ENCODE measurements at places on chromosomes 3 and 15.

GRCh38 chr15:91909111-91909510, 55.6 kb downstream of the SLCO3A1 start:
- no peak for DNase-seq

- no peak for DNase-seq
Measured at GRCh38 chr3:165753560-165753959, 83.7 kb downstream of the BCHE start.

DNA sequence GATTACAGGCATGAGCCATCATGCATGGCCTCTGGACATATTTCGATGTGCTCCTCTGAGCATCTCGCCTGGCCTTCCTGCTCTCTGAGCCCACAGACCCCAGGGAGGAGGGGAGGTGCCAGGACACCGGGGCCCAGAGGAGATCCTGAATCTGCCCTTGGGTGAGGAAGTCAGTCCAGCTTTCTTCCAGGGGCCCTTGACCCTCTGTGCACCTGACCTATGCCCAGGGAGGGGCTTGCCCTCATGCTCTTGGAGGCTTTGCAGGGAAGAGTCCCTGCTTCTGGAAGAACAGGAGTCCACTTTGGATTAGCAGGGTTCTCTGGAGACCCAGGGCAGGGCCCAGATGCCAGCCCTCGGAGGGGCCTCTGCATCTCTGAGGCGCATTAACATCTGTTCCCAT, 1.4 kb downstream of the ACSBG1 start:
- DNase-seq = no peak

- DNase-seq = no peak
Measured at GRCh38 chr15:92908713-92909057, 8.6 kb downstream of the CHD2 start.

GRCh38 chr3:137866933-137867332, 102.8 kb downstream of the SOX14 start:
- no peak for DNase-seq

- no peak for DNase-seq
Measured at GRCh38 chr3:171088964-171089754, 62.6 kb upstream of the SLC2A2 start.

DNA sequence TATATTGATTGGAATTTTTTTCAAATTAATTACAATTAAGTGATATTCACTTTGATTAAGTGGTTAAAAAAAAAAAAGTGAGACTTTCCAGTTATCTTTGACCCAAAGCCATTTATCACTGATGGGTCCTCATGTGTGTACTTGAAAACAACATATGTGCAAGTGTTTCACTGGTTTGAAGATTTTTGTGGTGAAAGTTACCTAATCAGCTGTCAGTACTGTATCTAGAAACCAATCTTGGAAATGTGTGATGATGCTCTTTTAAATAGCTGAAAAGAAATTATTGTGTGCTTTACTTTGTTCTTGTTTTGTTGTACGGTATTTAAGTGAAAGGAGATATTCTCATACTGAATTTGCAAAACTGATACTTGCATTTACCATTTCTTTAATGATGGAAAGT, 11.6 kb upstream of the XCR1 start:
- DNase-seq = no peak

GRCh38 chr3:75129101-75129500, 514.6 kb upstream of the CNTN3 start:
- DNase-seq = no peak

DNA sequence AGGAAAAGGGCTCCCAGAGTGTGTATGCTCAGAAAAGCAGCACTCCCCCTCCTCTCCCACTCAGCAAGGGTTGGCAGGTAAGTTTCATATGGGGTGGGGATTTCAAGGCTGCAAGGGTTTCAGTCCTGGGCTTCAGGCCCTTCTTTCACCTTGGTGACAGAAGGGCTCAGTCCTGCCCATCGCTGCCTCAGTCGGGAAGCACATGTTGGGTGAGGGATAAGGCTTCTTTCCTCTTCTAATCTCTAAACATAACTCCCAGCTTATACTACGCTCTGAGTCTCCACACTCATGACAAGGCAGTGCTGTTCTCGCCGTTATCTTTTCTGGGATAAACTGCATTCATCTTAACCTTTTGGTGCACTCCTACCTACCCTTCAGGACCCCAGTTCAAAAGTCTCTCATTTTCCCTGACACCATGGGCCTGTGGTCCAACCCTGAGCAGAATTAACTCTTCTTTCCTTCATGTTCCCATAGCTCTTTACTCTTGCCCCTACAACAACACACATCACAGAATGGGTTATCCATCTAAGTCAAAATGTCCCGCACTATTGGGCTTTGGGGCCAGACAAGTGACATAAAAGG, 17.0 kb downstream of the RAB43 start:
- no peak for DNase-seq

- no peak for DNase-seq
Measured at GRCh38 chr3:89441141-89441540, 333.7 kb downstream of the EPHA3 start.

GRCh38 chr3:126516936-126517290, 660 bp downstream of the UROC1 start:
- DNase-seq = no peak

DNA sequence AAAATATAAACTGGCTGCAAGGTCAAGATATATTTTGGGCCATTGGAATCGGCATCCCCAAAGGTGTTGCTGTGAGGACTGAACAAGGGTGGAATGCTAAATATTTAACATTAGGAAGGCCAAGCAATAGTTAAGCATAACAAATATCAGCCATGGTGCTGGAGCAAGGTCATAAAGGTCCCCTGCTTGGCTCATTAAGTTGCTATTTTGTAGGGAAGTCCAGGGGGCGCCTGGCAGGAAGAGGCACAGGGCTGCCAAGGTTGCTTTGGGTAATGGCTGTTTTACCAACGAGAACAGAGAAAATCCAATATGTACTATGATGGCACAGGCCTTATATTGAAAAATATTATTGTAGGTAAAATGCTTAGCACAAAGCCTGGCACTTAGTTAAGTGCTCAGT, 62.2 kb downstream of the SLC15A2 start:
- no peak for DNase-seq

DNA sequence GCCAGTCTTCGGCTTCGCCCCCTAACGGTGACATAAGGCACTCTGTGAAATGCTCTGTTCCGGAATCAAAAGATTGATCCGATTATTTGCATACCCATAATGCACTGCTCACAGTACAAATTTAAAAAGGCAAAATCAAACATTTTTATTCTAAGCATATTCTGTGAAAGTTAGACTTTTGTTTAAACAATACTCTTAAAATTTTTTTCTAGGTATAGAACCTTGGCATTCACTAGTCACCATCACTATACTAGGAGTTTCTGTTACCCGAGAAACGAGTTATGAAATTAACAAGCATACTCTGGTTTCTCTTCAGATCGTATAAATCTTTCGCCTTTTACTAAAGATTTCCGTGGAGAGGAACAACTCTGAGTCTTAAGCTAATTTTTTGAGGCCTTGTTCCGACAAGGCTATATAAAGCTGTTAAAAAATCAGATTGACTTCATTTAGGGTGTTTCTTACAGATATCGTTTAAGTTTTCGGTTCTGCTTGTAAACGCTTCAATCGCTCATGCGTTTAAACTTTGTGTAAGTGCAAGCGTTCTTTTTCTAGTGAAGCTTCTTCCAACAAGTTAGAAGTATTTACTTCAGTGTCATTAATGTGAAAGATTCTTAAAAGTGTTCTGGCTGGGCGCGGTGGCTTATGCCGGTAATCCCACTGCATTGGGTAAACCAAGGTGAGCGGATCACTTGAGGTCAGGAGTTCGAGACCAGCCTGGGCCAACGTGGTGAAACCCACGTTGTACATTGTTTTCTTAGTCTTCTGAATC, at the start of gene RNU5B-1:
TSS of gene RNU5B-1 (plus strand) at position 297 of the 769 bp plus-strand sequence.
- peak; percentile 100 for DNase-seq

DNA sequence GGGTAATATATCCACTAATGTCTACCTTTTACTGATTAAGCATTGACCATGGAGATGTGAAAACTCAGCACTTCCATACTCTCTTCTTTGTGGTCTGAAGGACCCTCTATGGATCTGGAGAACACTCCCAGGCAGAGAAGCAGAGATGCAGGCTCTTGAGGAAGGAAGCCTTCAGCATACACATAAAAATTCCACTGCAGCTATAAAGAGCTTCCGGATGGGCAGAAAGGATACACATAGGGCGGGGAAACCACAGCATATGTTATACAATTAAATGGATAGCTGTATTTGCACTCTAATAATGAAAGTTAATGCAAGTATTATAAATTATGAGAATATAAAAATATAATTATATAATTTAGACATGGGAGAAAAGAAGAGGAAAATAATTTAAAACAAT, 1258.2 kb upstream of the ALCAM start:
- no peak for DNase-seq

GRCh38 chr15:90266061-90266431, 574 bp downstream of the NGRN start:
- no peak for DNase-seq

- DNase-seq = no peak
Measured at GRCh38 chr3:130345487-130346079, at the start of gene COL6A5. TSS of gene COL6A5 (plus strand) at chr3:130345672. CDS start at chr3:130373639, 27,967 bp downstream.

GRCh38 chr3:131537531-131537930, 34.8 kb upstream of the MRPL3 start:
- DNase-seq = no peak

DNA sequence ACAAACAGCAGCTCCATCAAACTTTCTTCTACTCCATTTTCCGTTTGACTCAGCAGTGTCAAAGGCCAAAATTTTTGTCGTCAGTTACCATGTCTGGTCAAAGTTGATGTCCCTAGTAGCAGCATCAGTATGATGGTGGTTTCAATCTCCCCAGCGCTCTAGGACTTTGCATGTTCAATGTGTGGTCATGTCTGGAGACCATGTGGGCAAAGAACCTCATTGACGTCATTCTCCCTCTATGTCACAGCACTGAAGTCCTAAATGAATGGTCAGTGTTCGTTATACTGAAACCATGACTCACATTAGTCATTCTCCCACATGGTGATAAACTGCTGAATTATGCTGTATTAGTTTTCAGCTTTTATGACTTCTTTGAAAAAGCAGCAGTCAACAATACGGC, 23.2 kb downstream of the SHC4 start:
- no peak for DNase-seq

GRCh38 chr3:67832817-67833216, 178.4 kb upstream of the SUCLG2 start:
- no peak for DNase-seq

- no peak for DNase-seq
Measured at GRCh38 chr15:49382394-49382793, 40.6 kb upstream of the FGF7 start.

DNA sequence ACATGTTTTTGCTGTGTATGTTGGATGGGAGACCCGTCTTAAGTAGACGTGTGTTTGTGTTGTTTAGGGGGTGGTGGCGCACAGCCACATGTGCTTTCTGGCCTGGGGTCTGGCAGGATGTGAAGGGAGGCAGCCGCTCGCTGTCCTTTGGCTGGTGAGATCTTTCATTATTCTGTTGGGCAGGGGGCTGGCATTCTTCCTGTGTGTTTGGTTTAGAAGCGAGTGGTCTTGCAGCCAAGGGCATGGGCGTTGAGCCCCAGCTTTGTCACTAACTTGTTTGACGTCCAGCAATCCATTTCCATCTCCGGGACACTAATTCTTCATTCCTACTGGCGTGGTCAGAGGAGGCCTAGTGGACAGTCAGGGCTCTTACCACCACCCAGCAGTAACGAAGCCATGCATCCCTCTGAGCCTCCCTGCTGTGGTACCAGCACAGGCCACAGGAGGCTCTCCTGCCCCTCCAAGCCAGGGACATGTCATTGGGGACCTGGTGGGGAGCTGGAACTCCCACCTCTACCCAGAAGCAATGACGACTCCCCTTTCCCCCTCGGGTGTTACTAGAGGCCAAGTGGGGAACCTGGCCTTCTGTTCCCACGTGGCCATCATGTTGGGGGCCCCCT, 10.7 kb downstream of the THSD4 start:
- DNase-seq = peak; percentile 9

DNA sequence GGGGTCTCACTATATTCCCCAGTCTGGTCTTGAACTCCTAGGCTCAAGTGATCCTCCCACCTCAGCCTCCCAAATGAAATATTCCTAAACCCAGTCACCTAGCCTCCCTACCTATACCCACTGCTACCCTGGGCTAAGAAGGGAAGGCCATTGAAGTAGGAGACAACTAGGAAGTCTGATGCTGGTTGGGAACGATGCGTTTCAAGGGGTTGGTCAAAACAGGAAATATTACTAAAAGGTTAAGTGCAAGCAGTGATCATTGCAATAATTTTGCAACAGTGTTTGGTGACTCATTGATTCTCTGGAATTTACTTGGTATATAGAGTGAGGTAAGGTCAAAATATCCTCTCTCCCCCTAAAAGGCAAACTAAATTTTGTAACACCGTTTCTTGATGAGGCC, 4.6 kb upstream of the UQCRC1 start:
- no peak for DNase-seq

DNA sequence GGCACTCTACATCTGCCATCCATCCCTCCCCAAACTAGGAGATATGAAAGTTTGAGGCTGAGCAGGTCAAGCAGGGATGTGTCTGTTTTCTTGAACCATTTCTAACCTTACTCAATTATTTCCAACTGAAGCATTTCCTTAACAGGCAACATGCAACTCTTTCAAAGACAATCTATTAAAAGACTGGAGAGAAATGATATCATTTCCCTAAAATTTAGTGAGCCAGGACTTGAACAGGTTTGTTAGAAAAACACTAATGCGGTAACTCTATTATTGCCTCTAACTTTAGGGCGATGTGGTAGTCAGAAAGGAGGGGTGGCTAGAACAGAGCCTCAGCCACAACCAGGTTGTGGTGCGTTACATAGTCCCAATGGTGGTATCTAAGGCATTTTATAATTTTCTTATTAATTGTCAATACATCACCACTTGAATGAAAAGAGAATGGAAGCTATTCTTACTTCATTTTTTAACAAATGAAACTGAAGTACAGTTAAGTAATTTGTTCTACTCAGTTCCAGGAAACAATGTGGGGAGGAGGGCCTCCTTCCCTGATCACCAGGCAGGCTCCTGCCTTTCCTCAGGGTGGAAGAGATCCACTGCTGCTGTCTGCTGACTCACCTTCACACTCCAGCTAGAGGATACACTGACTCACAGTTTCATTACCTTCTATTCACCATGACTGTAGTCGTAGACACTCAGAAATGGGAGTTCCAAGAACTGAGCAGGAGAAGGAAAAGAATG, 22.8 kb downstream of the MYO1E start:
- DNase-seq = no peak

- DNase-seq = no peak
Measured at GRCh38 chr3:58049143-58049785, 41.0 kb downstream of the FLNB start.

GRCh38 chr15:29403772-29404171, 134.2 kb upstream of the NSMCE3 start:
- no peak for DNase-seq

- DNase-seq = no peak
Measured at GRCh38 chr3:113266738-113267137, 55.4 kb downstream of the BOC start.

GRCh38 chr15:78260489-78260888, 3.9 kb upstream of the DNAJA4 start:
- no peak for DNase-seq

GRCh38 chr15:51279391-51279790, 59.0 kb downstream of the CYP19A1 start:
- DNase-seq = no peak

DNA sequence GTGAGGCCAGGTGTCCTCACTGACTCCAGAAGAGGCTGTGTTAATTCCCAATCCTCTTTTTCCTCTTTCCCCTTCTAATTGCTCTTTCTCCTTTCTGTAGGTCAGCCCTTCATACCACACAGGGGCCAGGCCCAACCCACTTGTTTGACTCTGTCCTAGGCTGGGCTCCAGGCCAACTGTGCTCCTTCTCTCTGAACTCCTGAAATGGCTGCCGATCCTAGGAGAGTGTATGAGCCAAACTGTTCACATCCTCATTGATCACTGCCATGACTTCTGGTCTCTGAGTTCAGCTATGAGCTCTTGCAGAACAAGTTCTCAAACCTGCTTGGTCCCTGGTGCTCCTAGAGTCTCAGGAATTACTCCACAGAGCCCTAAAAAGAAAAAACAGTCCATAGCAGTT, 145.1 kb downstream of the VGLL4 start:
- no peak for DNase-seq

Measured in NAMALWA (cell line).